ENCODE measurements at places on chromosomes 2 and 18.

- no peak for DNase-seq
Observed at GRCh38 chr18:49655266-49656072, 93.6 kb downstream of the LIPG start.

DNA sequence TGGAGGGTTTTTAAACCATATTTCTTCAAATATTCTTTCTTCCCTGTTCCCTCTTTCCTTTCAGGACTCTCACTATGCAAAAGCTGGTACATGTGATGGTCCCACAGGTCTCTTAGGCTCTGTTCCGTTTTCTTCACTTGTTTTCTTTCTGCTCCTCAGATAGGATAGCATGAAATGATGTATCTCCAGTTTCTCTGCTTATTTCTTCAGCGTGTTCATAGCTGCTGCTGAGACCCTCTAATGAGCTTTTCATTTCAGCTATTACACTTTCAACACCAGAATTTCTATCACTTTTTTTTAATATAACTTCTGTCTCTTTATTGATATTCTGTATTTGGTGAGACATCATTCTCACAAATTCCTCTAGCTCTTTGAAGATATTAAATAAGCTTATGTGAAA is 63.9 kb downstream of the KCNG2 start:
- DNase-seq, result no peak

DNA sequence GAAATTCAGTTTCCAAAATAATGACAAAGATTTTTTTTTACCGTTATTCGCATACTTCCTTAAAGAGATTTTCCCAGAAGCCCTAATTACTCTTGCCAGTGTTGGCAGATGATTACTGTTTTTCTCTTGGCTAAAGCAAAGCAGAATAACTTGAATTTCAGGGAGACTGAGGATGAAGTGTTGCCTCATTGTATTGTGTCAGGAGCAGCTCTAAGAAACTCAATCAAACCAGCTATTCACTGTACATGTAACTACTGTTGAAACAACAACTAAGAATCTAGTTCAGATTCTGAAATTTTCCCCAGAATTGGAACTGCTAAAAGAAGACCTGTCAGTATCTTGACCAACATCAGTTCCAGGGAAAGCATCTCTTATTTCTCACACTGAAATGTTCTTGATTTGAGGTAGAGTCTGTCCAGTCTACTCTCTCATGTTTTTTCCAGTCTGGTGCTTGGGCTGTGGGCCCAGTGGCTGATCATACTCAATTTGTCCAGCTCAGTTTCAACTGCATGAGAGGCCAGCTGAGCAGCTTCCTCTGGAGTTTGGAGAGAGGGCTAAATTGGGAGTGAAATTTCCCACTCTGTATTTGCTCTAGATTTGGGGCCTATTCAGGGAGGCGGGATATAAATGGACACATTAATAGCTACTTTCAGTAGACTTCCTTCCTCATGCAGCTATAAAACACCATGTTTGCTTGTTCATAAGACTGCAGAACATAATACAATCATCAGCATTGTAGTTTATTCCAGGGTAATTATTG is 78.5 kb downstream of the PPP1R1C start:
- no peak for DNase-seq

- DNase-seq, result no peak
Observed at GRCh38 chr18:48636436-48636835, 97.6 kb downstream of the CTIF start.

- no peak for DNase-seq
Observed at GRCh38 chr2:118490330-118490729, 357.1 kb downstream of the EN1 start.

- DNase-seq, result no peak
Observed at GRCh38 chr2:132963161-132963560, 293.2 kb upstream of the LYPD1 start.

DNA sequence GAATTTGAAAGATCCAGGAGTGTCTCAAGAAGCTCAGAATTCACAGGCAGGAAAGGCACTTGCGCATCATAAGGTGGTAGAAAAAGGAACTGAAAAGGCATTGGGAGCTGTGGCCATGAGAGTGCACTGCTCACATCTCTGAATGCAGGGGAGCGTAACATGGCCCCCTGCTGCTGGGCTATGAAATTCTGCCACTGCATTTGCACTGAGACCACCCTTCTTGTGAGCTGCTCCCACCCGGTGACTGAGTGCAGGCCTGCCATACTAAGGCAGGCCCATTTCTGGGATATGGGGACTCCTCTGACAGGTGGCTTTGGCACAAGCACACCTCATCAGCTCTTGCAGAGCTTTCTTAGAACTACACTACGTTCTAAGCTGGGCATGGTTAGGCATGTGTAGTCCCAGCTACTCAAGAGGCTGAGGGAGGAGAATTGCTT is 25.3 kb upstream of the STARD7 start:
- no peak for DNase-seq

- DNase-seq, result no peak
Observed at GRCh38 chr2:223759569-223760430, 77.6 kb downstream of the AP1S3 start.

DNA sequence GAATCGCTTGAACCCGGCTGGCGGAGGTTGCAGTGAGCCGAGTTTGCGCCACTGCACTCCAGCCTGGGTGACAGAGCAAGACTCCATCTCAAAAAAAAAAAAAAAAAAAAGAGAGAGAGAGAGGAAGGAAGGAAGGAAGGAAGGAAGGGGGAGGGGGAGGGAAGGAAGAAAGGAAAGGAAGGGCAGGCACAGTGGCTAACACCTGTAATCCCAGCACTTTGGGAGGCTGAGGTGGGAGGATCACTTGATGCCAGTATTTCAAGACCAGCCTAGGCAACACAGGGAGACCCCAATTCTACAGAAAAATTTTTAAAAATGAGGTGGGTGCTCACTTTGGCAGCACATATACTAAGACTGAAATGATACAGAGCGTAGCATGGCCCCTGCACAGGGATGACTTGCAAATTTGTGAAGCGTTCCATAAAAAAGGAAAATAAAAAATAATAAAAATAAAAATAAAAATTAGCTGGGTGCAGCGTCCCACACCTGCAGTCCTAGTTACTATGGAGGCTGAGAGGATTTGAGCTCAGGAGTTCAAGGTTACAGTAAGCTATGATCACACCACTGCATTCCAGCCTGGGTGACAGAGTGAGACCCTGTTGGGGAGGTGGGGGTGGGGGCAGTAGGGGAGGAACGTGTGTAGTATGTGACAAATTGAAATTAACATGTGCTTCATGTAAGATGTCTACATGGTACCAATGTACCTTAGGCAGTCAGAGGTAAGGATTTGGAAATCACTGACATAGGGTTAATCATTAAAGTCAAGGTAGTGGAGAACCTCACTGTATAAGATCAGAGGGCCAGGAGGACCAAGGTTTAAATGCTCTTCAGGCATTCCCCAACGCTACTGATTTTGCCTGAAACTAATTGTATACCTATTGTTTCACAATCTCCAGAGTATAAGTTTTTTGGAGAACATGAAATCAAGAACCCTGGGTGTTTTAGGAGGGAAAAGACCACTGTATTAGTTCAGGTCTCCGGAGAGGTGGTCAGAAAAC is 1.4 kb downstream of the WDCP start:
- no peak for DNase-seq

GRCh38 chr2:157414050-157414449 is 29.8 kb downstream of the CYTIP start:
- DNase-seq, result no peak

GRCh38 chr2:191453761-191454160 is 208.6 kb downstream of the MYO1B start:
- DNase-seq, result no peak

DNA sequence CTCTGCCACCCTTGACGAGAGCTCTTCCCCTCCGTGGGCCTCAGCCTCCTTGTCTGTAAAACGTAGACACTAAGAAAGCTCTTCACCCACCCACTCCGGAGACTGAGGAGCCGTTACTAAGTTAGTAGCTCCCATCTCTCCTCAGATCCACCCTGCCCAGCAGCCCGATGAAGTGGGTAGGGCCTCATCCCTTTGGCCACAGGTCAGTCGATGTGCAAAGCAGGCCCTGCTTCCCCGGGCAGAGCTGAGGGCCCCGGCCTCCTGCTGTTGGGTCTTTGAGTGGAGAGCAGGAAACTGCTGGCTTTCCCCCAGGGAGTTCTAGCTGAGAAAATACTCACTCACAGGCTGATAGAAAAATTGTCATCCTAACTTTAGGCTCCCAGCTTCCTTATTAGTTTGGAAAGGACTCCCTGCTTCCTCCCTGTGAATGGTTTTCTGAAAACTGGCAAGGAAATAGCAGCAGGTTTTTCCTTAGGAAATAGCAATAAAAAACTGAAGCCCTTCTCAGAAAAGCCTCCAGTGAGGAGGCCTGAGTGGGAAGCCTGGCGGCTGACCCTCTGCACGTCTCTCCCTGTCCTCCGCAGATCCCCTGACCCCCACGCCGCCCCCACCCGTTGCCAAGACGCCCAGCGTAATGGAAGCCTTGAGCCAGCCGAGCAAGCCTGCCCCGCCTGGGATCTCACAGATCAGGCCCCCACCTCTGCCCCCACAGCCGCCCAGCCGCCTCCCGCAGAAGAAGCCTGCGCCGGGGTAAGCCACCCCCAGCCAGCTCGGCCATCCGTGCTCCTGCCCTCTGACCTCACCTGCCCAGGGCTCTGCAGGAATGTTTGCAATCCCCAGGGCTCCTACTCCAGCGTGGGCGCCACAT is 30.2 kb downstream of the ITGB1BP1 start:
- no peak for DNase-seq

DNA sequence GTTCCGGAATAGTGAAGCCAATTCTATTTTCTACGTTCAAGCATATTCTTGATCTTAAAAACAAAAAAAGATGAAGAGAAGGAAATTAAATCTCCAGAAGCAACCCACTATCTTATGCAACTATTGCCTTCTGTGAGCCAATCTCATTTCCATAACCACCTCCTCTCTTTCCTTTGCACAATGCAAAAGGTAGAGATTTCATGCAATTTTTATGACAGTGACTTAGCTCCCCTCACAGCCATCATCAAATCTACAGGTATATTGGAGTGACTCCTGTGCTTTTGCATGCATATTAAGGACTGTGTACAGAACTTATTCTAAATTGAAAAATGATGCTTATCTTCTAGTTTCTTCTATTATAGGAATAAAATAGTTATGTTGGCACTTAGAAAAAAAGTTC is 191.8 kb downstream of the DCC start:
- no peak for DNase-seq

DNA sequence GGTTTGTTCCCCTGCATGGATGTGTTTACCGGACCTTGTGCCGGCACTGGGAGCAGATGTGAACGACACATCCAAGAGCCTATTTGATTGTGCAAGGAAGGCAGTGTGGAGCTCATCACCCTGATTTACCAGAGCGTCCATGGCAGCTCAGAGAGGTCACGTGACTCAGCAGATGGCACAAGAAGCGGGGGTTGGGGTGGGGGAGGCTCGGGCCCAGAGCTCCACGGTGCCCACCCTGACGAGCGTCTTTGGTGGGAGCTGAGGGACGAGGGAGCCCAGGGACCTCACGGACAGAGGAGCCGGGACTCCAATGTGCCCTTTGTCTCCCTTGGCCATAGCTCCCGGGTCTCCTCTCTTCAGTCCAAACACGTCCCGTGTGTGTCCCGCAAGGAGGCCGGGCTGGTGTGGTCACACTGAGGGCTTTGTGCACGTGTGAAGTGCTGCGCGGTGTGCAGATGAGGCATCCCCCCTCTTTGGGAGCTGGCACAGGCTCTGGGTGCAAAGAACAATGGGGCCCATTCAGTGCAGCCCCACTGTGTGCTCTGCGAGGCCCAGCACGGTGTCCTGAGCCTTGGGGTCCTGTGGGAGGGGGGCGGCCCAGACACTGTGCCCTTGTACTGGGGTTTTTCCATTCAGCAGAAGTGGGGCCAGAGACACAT is 15.5 kb downstream of the KCNIP3 start:
- no peak for DNase-seq

- no peak for DNase-seq
Observed at GRCh38 chr2:68103030-68103708, 40.4 kb upstream of the C1D start.

GRCh38 chr2:149579972-149580882 is 7.3 kb downstream of the MMADHC start:
- DNase-seq, result no peak

DNA sequence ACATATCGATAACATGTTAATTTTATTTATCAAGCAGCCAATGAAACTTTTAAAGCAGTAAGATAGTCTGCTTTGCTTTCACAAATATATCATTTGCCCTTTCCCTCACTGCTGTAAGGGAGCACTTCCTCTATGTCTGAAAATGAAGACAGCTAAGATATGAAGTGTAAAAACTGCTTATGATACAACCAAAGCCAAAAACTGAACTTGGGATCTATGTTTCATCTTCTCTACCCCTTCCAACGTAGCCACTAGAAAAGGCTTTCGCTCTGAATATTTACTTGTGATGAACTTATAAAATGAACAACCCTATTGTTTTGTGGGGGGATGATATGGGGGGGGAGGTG is 140.3 kb downstream of the TCF4 start:
- no peak for DNase-seq

DNA sequence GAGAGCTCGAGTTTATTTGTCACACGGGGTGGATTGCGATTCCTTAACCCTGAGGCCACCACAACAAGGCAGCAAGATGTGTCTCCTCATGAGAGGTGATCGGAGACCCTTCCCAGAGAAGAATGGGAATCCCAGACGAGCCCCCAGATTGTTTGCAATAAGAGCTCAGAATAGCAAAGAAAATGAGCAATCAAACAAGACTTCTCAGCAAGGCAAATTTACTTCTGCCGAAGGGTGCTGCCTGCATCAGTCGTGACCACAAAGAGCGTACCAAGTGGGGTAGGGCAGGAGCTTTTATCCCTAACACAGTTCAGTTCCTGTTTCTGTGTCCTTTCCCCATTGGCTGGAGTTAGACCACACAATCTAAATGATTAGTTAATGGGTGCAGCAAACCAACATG is 237.5 kb upstream of the SYT4 start:
- no peak for DNase-seq

DNA sequence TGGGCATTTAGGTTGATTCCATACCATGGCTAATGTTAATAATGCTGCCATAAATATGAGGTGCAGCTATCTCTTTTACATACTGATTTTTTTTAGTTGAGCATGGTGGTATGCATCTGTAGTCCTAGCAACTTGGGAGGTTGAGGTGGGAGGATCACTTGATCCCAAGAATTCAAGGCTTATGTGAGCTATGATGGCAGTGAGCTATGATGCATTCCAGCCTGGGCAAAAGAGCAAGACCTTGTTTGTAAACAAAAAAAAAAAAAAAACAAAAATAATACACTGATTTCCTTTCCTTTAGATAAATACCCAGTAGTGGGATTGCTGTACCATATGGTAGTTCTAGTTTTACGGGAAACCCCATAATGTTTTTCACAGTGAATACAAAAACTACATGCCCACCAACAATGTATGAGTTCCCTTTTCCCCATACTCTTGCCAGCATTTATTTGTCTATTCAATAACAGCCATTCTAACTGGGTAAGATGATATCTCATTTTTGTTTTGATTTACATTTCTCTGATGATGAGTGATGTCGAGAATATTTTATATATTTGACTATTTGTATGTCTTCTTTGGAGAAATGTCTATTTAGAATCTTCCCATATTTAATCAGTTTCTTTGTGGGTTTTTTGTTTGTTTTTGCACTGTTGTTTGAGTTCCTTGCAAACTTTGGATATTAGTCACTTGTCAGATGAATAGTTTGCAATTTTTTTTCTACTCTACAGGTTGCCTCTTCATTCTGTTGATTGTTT is 281.0 kb upstream of the KYNU start:
- no peak for DNase-seq

Data from stimulated activated CD4-positive, alpha-beta T cell treated with anti-CD3 and anti-CD28 coated beads, Interleukin-1b, Interleukin-23, amount 100 ng/mL, for 1 hour (primary cell).